Ascending aorta (tissue), 2 donors: ENCODE measurements at places on chromosomes 12 and 14. TPM values are rescaled to one million over a fixed set of nuclear protein-coding genes. Genes with fewer than 3 reads are reported as not detected.

DNA sequence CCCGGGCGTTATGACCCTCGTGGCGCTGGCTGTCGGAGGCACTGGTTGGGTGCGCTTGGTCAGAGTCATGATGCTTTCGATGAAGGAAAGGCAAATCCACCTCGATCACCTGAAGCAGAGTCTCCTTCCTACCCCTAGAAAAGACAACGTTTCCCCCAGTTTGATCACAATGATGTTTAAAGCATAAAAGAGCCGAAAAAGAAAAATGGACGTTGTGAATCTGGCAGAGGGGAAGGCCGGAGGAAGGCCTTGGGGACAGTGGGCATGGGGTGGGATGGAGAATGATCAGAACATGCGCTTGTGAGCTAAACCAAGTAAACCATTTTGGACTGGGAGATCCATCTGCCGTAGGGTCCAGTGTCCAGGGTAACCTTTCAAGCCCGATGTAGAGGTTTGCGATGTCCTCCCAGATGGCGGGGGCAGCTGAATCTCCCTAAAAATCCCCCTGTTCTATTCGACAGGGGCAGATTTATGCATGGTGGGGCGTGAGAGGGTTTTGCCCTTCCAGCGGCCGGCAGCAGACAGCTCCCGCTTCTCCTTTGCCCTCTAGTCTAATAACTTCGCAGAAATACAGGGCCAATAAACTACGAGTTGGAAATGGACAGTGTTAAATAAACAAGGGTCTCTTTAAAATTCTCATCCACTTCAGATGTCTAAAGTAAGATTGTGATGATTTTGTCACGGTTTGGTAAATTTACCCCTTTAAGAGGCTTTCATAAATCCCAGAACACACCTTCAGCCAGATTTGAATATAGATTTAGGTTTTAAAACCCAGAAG is 2.3 kb upstream of the OTX2 start:
- DNase-seq, result no peak

- no peak for DNase-seq
Measured at GRCh38 chr12:63419154-63419553, 249.1 kb downstream of the DPY19L2 start.

The MMAB gene
- total RNA-seq, result 43.5 TPM

The TRPV4 gene
- total RNA-seq, result not detected

The KCNJ8 gene
- 27.8 TPM for total RNA-seq
